ENCODE measurements at places on chromosomes 7 and 10.

- DNase-seq, result no peak
These were observed 11.9 kb upstream of the LRRC27 start for GRCh38 chr10:132319853-132320653.

GRCh38 chr7:157898261-157898660 is 561.5 kb downstream of the DNAJB6 start:
- no peak for DNase-seq

GRCh38 chr10:71285180-71285545 is 33.9 kb upstream of the SLC29A3 start:
- DNase-seq, result no peak

- DNase-seq, result no peak
These were observed 100.1 kb downstream of the ST7 start for GRCh38 chr7:117053432-117053831.

DNA sequence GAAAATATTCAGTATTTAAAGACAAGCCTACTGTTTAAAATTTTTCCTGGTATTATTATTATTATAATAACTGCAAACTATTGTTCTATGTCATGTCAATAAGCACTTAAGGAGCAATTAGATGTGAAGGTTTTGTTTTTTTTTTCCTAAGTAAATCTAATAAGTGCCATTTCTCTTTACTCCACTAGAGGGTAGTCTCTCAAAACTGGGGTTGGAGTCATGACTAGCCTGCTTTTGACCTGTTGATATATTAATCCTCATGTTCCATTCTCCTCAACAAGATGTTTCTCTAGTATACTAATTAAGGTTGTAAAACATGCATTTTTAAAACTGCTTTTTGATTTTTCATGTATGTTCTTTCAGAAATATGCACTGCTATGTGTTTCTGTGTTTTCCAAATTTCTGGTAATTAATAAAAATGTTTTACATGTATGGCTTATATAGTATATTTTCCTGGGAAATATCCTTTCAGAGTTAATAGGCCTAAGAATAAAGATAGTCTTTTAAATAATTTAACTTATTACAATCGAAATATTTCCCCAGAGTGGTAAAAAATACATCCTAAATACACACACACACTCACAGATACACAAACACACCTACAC is 1.0 kb upstream of the LRRN3 start:
- no peak for DNase-seq

DNA sequence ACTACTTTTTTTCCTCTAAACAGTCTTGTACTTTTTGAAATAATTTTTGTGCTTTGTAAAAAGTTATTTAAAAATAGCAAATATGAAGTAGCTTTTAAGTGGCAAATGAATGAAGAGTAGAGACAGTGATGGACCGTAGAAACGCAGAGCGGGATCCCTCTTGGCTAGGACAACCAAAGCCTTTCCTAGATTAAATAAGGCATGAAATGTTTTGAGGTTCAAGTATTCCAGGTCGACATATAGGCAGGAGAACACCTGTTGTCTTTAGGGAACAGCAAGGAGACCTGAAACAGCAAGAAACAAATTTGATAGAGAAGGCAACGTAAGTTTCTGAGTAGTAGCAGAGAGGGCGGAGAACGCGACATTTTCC is 662 bp upstream of the PPRC1 start:
- no peak for DNase-seq

- no peak for DNase-seq
These were observed 26.5 kb downstream of the NUP42 start for GRCh38 chr7:23208316-23208715.

GRCh38 chr7:37674531-37674930 is 9.0 kb upstream of the GPR141 start:
- DNase-seq, result no peak

GRCh38 chr7:37201003-37201875 is 247.4 kb downstream of the ELMO1 start:
- DNase-seq, result no peak

DNA sequence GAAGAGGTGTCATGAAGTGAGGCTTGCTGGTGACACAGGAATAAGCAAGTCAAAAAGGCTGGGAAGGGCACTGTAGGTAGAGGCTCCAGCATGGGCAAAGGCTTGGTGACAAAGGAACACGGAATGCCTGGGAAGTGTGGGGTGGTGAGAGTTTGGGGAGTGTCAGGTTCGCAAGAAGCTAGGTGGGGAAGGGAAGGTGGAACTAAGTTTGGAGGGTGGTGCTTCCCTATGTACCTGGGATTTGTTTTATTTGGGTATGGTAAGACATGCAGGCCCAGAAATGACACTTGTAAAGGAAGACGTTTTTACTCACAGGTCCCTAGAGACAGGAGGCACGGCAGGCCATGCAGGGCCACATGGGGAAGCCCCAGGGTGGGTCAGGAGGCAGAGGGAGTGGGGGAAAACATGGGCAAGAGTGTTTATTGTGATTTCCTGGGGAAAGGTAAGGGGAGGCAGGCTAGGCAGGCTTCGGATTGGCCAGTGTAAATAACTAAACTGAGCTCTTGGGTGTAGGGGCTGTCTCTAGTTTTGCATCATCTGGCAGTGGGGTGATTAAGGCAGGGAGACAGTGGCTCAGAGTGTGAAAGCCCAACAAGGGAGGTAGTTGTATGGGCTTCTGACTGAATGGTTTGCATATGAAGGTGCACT is 52.1 kb downstream of the SH2D4B start:
- no peak for DNase-seq

DNA sequence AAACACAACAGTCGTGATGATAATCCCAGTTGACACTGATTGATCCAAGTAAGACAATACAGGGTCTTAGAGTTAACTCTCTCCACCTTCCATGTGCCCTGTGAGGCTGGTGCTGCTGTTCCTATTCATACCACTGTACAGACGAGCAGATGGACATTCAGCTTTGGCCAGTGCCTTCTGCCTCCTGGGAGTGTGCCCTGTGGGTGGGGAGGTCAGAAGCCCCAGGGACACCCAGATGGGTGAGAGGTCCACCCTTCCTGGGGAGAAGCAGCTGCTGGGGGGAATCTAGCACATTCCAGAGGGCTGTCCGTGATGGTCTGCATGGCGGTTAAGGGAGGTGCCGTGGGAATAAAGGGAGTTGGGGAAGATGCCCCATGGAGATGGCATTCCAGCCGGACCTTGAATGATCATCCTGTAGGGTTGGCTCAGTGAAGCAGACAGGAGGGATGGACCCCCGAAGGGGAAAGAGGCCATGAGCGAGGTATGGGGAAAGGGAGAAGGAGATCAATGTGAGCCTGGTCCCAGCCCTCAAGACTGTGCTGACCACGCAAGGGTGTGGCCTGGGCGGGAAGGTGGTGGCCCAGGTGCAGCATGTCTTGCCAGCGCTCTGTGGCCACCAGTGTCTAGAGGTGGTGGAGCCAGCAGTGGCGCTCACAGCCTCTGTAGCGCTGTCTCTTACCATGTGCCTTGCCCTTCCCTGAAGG is 74.0 kb downstream of the ADCY1 start:
- no peak for DNase-seq

All from activated CD8-positive, alpha-beta memory T cell treated with anti-CD3 and anti-CD28 coated beads for 1 hour (primary cell).